SJCRH30 (cell line): ENCODE measurements at places on chromosomes 16 and 17. TPM values are rescaled to one million over a fixed set of nuclear protein-coding genes. Genes with fewer than 3 reads are reported as not detected.
A peak's percentile ranks its signal among the peaks of the same experiment; 100 is the strongest.

DNA sequence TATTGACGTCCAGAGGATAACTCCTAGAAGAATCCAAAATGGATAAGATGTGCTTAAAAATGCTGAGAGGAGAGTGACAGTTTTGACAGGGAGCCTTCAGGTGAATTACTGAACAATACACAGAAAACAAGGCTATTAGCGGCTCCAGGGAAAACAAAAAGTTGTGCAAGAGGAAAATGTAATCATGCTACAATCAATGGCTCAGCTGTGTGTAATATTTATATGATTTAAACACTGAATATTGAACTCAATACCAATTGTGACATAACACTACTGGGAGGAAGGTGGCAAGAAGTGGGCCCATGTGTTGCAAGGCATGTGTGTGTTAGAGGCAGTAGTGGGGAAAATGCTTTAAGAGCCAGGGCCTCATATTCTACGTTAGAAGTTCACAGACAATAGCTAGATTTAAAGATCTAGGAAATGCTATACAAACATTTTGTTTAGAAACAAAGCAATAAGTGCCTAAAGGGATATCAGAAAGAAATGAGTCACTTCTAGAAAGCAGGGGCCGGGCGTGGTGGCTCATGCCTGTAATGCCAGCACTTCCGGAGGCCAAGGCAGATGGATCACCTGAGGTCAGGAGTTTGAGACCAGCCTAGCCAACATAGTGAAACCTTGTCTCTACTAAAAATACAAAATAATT, 253.2 kb upstream of the IRX5 start:
- no peak for DNase-seq

GRCh38 chr17:49497148-49498028, 2.3 kb downstream of the NGFR start:
- peak; percentile 78 for DNase-seq

OR1F1 gene
- total RNA-seq, result 0.47 TPM in 1 of 2 replicates, not detected in the other

GRCh38 chr16:8964462-8964861, 756 bp upstream of the USP7 start:
- DNase-seq, result no peak

ALOX12 gene
- total RNA-seq, result not detected in 2 replicates

GRCh38 chr16:26111900-26112299, 420.1 kb downstream of the HS3ST4 start:
- DNase-seq, result no peak

DNA sequence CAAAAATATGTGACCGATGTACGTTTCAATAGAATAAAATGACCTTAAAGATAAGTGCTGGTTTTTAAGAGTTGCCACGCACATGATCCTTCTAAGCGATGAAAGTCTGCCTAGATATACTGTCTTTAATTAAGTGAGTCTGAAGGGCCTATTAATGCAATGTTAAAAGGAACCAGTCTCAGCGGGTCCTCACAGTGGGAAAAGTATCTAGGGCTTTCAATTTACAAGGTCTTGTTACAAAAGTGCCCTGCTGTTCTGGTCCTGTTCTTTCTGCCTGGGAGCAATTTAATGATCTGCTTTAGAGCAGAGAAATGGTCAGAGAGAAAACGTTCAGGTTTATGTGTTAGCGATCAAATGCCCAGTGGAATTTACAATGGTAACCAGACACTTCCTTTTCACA, 864.0 kb downstream of the KCNJ2 start:
- DNase-seq, result no peak

DNA sequence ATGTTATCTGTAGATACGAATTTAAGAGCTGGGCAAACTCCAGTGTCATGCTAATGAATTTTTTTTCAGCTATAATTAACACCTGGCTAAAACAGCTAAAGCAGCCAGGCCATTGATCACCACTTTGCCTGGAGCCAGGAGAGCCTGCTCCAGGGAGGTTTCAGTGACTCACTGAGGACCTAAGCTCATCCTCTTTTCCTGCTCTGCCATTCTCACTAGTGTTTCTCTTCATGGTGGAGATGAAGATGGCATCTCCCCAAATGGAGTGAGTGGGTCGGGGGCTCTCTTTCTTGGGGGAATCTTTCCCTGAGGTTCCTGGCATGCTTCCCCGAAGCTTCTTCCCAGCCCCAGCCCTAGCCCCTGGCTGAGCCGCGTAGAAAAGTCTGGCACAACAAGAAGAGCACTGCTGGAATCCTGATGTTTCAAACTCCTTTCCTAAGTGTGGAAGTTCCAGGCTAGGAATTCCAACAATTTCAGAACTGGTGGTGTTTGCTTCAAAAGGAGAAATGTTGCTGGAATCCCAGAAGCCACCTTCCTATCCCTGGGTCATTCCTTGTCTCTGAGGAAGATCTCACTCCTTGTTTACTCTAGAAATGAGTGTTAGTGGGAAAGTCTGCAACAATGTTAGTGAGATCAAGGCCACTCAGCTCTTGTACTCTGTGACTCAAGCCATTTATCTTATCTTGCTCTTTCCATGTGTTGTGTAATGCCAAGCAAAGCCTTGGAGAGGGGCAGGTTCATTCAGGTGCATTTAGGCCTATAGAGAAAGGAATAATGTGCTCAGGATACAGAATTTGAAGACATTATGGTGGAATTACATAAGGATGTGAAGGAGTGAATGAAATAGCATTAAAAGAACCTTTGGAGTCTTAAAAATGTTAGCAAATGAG, 26.0 kb upstream of the B4GALNT2 start:
- no peak for DNase-seq

KRTAP2-1 gene
- not detected in 2 replicates for total RNA-seq

GRCh38 chr17:59829217-59830006, 63.3 kb downstream of the TUBD1 start:
- peak; percentile 64 for DNase-seq
